Stimulated activated naive CD8-positive, alpha-beta T cell treated with anti-CD3 and anti-CD28 coated beads, Interleukin-15, Interleukin-2, amounts not matched to agents 100 U/mL and 50 U/mL, for 24 hours (primary cell): ENCODE measurements at places on chromosomes 3 and 15.

DNA sequence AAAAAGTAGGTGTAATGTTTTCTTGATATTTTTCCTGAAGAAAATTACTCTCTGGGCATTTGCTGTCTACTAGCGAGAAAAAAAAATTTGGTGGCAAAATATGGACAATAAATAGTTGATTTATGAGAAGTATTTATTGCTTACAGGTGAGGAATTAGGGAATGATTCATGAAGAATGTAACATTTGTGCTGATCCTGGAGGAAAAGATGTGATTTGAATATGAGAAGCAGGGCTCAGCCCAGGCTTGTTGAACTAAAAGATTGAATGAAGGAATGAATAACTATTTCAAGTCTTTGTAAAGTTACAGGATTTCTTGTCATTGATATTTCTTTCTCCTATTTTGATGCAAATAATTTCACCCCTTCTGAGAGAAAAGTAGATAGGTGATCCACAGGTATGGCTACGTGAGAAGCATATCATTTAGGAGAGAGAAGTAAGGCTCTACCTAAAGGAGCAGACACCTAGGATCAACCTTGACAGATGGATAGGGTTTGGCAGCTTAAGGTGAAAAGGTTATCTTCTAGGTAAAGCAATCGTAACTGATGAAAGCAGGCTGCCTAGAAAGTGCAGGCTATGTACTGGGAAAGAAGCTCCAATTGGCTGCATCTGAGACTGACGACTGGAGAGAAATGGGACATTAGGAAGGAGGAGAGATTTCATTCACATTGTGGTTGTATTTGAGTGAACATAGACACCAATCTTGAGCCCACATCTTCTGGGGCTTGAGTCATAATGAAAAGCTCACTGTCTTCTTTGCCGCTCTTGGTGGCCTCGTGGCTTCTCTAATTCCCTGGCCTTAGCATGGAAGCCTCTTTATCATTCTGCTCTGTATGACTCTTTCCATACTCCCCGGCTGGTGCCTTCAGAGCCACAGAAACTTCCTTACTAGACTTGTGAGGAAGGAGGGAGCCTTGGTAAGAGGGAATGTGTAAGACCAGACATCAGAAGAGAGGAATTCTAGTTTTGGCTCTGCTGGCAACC lies 106.5 kb downstream of the P3H2 start:
- DNase-seq = no peak

- no peak for DNase-seq
Measured at GRCh38 chr3:190018460-190018859, 102.2 kb downstream of the P3H2 start.

DNA sequence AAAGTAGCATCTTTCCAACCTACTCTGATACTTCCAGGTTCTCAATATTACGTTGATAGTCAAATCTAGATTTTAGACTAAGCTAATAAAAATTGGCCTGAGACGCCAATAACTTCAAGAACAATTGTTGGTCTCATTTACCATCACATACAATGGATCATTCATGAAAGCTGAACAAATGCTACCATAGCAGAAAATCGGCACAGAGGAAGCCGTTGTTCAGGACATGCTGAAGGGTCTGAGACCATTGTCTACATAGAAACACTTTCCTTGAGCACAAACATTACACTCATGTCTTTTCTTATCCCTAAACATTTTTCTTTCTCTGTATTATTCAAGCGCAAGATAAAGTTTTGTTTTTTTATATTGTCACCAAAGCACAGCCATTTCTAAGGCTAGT lies 37.2 kb upstream of the FHIT start:
- no peak for DNase-seq

DNA sequence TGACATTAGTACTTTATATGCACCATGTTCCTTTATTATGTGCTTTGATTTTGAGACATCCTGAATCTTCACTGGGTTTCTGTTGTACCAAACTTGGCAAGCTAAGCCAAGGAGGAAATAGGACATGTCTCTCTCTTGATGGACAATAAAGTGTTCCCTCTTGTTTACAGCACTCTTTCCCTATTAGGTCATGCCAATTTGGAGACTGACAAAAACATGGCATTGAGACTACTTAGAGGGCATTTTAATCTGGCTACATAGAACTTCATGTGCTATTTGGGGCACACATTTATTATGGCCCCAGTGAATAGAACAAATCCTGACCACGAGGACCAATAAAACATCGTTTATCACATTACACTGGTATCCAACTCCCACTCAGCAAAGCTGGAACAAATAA lies 85.3 kb upstream of the TNFSF10 start:
- DNase-seq = no peak

GRCh38 chr15:33019354-33019981 lies 175.0 kb downstream of the FMN1 start:
- no peak for DNase-seq

DNA sequence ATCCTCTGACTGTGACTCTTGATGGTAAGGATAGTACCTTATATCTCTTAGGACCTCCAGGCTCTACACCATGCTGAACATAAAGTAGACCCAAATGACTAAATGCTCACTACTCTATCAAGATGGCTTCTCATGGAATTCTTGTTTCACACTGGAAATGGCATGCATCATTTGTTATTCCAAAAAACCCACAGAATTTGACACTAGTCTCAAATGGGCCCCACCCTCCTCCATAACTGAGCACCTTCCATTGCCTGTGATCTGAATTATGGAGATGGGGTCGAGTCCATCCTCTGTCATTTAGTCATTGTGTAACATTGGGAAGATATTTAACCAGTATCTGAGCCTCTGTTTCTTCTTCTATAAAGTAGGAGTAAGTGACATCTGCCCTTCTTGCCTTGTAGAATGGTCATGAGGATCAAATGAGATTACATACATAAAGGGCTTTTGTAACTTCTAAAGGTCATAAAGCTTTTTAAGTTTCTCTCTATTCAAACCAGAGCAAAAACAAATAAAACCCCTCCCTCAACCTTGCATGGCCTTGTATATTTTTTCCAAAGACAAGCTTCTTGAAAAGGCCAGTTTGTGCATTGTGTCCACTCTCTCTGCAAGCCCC lies 57.0 kb upstream of the PTX3 start:
- no peak for DNase-seq

DNA sequence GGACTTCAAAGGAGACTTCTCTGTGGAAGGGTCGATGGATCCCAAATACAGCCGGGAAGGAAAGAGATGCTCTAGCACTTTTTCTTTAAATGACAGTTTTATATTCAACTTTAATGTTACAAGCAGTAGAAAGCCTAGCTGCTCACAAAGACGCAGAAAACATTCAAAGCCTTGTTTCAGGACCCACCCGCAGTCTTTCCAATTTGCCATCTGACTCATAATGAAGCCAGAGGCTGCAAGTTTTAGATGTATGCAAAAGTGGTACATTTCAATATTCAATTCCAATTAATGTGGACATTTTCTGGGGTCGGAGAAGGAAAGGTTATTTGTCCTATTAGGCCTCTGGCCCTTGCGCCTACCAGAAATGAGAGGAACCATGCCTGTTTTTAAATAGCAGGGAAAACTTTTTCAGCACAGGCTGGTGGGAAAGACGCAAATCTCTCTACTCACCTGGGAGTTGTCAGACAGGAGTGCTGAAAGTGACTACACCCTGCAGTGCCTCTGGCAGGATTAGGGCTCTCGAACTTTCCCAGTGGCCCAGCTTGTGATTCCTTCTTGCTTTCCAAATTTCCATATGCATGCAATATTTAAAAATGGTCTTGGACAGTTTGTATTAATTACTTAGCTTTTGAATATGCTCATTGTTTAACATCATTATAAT lies 117.4 kb upstream of the MBNL1 start:
- no peak for DNase-seq

GRCh38 chr15:80787316-80787715 lies 8.1 kb downstream of the CEMIP start:
- DNase-seq = no peak

- no peak for DNase-seq
Measured at GRCh38 chr3:59143447-59143846, 93.6 kb upstream of the CFAP20DC start.

DNA sequence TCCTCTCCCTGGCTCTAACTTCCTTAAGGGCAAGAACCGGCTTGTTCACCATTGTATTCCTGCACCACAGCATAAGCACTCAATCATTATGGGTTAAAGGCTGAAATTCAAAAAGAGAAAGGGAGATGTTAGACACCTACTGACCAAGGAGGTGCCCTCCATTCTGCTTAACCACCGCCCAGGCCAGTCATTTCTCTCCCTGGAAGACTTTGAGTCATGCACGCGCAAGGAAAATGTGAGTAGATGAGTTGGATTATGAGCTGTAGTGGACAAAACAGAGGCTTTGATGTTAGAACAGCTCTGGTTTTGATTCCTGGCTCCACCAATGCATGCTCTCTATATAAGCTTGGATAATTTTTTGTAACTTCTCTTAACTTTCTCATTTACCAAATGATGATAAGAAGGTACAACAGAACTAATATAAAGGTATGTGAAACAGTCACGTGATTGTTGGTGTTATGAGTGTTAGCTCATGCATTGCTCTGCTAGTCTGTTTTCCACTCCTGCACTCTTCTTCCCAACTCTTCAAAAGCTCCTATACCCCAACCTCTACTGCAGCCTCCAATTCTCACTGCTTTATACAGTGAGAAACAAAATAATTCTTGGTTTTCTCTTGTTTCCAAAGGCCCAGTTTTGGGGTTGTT lies 148.4 kb upstream of the ATP11B start:
- DNase-seq = peak; percentile 40

DNA sequence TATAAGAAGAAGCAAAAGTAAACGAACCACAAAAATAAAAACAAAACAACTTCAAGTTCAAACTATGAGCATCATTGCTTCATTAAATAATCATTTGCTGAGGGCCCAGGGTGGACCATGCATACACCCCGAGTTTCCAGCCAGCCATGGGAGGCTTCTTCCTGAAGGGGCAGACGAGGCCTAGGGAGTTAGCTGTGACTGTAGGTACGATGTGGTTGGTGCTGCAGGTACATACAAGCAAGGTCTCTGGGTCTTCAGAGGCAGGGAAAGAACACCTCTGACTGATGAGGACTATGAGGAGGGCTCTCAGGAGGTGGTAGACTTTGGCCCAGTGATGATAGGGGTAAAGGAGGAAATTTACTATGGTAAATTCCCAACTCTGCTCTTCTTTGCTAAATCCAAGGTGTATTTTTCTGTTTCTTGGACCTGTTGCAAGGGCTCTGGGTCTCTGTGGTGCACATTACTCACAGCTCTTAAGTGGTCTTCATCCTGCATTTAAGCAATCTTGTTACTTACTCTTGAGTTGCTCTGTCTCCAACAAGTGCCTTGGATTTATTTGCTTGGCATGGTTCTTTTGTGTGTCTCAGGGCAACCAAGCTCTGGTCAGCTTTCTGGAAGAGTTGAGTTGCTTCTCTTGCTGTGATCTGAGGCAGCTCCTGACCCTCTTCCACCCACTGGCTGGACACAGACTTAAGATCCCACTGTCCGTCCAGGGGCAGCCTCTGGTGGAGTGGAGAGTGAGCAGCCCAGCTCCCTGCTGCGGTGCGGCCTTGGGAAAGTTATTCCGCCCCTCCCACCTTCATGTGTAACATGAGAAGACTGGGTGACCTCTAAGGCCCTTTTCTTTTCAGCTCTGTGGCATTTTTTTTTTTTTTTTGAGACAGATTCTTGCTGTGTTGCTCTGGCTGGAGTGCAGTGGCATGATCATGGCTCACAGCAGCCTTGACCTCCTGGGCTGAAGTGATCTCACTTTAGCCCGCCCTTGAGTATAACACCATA lies 56.1 kb upstream of the KIF23 start:
- no peak for DNase-seq

DNA sequence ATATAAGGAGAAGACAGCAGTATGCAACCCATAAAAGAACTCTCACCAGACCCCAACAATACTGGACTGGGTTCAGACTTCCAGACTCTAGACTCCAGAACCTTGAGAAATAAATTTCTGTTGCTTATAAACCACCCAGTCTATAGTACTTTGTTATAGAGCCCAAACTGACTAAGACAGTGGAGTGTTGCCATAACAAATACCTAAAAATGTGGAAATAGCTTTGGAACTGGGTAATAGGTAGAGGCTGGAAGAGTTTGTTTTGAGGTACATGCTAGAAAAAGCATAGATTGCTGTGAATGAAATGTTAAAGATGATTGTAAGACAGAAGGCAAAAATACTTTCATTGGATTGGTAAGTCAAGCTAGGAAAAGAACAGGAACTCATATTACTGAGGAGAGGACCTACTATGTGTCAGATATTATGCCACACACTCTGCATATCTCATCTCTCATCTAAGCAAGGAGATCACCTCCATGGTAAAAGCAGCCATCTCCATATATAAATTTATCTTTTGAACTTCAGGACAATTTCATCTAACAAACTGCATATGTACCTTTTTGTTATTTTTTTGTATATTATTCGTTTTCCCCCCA lies 67.4 kb upstream of the FNDC3B start:
- no peak for DNase-seq

DNA sequence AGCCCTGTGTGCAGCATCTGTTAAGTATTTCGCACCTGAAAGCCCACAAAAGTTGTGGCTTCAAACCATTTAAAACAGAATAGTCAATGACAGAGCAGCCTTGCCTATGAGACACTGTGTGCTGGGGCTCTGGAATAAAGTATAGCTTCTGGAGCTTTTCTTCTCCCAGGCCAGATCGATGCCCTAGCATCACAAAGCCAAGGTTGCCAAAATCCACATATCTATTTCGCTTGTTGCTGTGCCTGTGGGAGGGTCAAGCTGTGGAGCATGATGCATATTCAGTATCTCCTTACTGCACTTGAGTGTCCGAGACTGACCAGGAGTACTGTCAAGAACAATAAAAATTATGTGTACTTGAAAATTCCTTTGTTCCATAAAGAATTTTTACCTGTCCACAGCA lies 7.6 kb downstream of the PLOD2 start:
- no peak for DNase-seq

- no peak for DNase-seq
Measured at GRCh38 chr3:24598695-24599470, 104.2 kb upstream of the THRB start.

DNA sequence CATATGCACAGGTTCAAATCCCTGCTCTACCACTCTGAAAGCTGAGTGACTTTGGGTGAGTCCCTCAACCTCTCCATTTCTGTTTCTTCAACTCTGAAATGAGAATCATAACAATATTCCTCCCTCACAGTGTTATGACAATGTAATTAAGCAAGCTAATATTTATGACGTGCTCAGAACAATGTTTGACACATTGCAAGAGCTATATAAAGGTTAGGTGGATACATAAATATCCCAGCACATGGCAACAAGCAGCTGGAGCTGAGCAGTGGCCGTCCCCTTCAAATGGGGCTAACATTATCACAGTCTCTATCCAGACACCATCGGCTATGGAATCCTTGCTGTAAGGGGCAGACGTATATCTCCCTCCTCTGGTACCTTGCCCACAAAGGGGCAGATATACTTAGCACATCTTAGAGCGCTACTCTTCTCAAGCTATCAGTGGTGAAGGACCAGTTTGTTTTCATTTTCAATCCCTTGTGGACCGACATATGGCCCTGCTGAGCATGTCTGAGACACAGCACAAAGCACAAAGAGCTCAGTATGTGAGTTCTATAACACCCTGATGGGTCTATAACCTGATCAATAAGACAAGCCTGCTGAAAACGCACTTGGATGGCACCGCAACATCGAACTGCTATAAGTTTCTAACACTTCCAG lies 80.9 kb downstream of the PRICKLE2 start:
- DNase-seq = no peak
